Activated CD4-positive, CD25-positive, alpha-beta regulatory T cell (primary cell): ENCODE measurements at places on chromosomes 11 and 22.

DNA sequence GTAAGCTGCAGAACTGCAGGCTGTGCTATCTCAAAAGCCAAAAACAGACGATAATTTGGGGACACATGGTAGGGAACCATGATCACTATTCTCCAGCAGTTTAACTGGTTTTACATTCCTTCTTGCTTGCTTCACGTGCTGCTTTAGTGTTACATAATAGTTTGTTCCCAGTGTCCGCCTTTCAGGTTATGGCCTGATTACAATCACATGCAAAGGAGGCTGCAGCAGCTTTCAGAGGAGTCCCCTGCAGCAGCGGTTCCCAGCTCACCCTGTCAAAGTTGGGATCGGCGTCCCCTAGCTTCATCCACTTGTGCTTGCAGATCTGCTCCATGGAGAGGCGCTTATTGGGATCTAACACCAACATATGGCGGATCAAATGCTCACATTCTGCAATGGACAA is 39.2 kb upstream of the APOA1 start:
- DNase-seq, result no peak

GRCh38 chr22:46911346-46911745 is 148.9 kb downstream of the TBC1D22A start:
- no peak for DNase-seq

DNA sequence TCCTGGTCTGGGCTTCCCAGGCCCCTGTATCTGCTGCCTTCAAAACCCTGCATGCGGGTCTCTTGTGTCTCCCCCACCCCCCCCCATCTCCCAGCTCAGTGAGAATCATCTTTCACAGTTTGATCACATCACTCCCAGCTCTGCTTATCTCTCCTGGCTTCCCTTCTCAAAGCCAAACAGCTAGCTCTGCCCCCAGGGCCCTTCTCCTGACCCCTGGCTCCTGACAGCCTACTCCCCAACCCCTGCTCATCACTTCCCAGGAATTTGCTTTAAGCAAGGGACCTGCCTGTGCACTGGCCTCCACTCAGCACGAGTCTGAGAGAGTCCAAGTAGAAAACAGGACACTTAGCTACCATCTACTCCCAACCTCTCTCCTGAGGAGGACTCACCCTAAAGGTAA is 342.7 kb downstream of the TENM4 start:
- no peak for DNase-seq

DNA sequence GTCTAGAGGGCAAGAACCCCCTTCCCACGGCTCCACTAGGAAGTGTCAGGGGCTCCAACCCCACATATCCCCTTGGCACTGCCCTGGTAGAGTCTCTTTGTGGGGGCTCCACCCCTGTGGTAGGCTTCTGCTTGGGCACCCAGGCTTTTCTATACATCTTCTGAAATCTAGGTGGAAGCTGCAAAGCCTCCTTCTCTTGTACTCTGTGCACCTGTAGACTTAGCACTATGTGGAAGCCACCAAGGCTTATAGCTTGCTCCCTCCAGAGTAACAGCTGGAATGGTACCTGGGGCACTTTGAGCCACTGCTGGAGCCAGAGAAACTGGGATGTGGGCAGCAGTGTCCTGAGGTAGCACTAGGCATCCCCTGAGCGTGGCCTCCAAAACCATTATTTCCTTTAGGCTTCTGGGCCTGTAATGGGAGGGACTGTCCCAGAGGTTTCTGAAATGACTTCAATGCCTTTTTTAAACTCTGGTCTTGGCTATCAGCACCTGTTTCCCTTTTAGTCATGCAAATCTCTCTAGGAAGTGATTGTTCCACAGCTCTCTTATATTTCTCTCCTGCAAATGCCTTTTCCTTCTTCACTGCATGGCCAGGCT is 68.4 kb downstream of the TRAF6 start:
- no peak for DNase-seq

- no peak for DNase-seq
These were observed 440.1 kb downstream of the MIAT start for GRCh38 chr22:27097506-27097905.

DNA sequence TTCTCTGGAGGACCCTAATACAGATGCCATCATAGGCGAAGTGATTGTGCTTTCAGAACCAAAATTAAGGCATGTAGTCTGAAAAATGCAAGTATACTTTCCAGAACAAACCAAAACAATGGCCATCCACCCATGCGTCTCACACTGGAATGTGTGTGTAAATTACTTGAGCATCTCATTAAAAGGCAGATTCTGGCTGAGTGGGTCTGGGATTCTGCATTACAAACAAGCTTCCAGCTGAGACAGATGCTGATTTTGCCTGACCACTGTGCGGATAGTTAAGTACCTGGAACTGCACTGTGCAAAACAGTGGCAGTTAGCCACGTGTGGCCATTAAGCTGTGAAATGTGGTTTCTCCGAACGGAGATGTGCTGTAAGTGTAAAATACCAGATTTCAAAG is 26.2 kb downstream of the RRP7A start:
- no peak for DNase-seq

GRCh38 chr11:128840137-128840536 is 27.0 kb downstream of the KCNJ1 start:
- DNase-seq, result no peak

- no peak for DNase-seq
These were observed 100.3 kb upstream of the AKIP1 start for GRCh38 chr11:8810540-8811301.

DNA sequence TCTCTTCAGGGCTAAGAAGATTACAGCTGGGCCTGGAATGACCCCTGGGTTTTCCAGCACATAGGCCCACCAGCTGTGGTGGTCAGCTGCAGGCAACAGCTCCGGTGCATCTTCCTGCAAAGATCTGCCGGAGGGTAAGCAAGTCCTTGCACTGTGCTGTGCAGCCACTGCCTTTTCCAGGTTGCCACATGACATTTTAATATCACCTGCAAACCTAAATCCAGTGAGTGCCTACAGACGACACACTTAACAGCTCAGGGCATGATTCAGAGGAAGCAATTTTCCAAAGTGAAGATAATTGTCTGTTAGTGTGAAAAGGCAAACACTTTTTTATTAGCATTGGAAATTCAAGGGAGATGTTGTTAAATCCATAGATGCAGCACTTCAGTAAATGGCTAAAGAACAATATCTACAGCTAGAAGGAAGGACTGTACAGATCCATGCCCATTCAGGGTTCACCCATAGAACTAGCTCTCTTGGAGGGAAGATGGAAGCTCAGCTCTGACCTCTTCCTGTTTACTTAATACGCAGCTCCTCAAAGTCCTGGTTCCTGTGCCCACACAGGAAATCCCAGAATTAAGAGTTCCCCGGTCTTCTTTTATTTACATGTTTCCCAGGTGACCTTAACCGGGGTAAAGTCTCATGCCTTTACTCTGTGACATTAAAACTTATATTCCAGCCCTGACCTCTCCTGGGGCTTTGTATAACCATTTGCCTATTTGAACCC is 13.3 kb upstream of the NRIP3 start:
- no peak for DNase-seq

GRCh38 chr11:124987096-124987495 is 33.1 kb downstream of the CCDC15 start:
- DNase-seq, result no peak

GRCh38 chr11:117983163-117983475 is 3.1 kb upstream of the IL10RA start:
- DNase-seq, result no peak

DNA sequence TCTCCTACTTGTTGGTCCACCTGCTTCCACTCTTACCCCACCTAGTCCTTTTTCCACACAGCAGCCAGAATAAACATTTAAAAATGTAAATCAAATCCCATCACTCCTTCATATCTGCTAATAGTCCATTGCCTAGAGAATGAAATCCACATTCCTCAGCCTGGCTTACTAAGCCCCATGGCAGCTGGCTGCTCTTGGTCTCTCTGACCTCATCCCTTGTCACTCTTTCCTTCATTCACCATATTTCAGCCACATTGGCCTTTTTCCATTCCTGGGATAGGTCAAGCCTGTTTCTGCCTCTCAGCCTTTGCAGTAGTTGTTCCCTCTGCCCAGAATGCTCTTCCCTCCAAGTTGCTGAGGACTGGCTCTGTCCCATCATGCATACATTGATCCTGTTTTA is 512.8 kb downstream of the INSC start:
- DNase-seq, result no peak

DNA sequence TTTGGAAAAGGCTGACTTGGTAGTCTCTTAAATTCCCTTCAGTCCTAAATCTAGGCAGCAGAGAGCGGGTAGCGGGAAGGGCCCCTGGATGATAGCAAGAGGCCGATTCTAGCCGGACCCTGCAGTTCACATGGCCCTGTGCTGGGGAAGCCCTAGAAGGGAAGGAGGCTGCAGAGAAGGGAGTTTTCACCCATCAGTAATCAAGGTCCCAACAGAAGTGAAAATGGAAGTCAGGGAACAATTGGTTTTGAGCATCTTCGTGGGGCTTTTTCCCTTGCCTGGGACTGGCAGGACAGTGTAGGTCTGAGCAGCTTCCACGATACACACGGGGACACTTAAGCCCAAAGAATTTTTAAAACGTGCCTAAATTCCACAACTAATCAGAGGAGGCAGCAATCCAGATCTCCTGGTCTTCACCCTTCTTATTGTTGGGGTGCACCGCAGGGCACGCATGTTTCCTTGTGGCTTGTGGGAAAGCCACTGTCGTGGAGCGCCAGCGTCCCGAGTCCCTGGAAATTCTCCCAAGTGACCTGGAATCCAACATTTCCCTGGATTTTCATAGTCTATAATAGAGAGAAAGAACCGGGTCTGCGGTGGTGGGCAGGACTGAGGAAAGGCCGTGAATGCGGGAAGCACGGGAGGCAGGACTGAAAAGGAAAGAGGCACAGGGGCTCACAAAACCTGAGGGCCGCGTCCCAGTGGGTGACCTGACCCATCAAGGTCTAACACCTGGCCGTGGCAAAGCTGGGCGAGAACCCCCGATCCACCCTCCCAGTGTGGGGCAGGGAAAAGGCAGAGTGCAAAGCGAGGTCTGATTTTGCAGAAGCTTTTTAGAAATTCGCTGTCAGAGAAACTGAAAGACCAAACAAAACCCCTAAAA is 846 bp upstream of the OAF start:
- DNase-seq, result no peak

DNA sequence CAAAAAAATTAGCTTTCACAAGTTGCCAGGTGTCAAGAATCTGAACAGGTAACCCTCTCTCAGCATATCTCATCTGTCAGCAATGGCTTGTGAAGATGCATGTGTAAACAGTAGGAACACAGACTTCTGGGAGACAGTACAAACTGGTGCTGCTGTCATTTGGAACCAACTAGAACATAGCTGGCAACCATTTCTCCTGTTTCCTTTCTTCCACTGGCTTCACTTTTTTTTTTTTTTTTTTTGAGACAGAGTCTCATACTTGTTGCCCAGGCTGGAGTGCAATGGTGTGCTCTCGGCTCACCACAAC is 2.1 kb upstream of the PIK3C2A start:
- DNase-seq, result no peak

DNA sequence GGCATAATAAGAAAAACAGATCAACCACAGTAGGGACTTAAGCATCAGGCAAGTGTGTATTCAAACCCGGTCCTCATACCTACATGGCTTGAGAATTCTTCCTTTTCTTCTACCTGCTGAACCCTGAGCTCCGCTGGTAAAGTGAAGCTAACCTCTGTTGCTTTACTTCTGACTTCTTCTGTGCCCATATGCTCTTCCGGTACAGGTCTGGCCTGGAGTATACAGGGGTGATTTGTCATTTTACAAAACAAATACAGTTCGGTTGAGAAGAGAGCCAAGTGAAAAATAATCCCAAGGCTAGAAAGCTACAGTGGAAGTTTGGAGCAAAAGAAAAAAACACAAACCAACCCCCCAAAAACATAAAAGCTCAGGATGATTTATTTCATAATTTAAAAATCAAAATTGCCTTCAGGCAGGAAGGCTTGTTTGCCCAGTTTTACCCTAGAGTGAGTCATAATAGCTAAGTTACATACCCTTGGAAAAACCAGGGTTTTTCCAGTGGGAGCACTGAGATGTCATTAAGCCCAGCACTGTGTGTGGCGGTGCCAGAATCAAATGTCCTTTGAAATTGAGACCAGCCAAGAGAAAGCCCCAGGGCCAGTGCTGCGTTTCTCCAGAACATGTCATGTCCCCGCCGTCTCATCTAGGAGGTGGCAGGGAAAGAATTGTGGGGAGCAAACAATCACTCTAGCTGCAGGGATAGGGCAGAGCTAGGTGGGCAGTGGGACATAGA is 305.5 kb upstream of the ISX start:
- no peak for DNase-seq

DNA sequence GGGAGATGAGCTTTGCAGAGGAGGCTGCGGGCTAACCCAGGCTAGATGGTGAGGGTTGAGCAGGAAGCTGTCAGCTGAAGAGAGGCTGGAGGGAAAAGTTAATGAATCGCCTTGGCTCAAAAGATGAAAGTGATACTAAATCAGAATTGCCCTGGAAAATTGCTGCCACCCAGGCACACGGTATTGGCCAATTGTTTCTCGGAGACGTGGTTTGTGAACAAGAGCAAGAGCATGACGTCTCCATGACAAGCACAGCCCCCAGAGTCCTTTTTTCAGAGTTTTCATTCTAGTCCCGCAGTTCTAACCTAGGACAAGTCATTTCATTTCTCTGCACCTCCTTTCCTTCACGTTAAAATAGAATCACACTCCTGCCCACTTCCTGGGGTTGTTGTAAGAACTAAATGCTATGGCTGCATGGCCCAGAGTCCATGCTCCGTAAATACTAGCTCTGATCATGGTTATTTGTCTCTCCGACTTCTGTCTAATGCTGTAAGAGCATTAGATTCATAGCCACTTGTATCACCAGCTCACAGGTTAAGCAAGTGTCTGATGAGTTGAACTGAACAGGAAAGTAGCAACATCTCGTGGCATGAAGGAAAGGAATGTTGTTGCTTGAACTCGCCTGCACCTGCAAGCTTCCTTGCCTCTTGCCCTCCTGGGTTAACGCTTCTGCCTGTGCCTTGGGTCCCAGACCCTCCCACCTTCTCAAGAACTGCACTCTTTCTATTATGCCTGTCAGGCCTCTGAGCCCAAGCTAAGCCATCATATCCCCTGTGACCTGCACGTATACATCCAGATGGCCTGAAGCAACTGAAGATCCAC is 33.8 kb upstream of the NUP50 start:
- no peak for DNase-seq

DNA sequence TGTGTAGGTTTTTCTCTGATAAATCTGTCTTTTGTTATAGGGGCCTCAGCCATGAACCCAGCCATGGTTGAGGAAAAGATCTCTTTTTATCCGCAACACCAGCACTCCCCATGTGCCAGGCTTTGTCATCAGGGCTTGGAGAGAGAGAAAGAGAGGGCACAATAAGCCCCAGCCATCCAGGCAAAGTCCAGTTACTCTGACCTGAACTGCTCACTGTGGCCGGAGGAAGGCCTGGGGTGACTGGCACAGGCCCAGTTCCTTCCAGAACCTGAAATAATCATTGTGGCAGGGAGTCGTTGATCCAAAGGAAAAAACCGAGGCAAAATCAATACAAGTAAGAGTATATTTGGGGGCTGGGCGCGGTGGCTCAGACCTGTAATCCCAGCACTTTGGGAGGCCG is 3.9 kb upstream of the ARHGAP8 start:
- DNase-seq, result no peak

GRCh38 chr11:45087086-45087899 is 59.1 kb upstream of the PRDM11 start:
- no peak for DNase-seq

GRCh38 chr11:94125407-94126115 is 3.1 kb upstream of the PANX1 start:
- no peak for DNase-seq
